Astrocyte (in vitro differentiated cells and primary cell): ENCODE measurements at places on chromosomes 6 and 20.
A peak's percentile ranks its signal among the peaks of the same experiment; 100 is the strongest.

GRCh38 chr6:87384038-87384437 is 23.7 kb upstream of the CFAP206 start:
- DNase-seq: no peak

- no peak for DNase-seq
Measured at GRCh38 chr6:169893624-169894023, 142.2 kb downstream of the ERMARD start.

GRCh38 chr6:130829333-130829910 is 2.2 kb downstream of the SMLR1 start:
- DNase-seq: no peak

DNA sequence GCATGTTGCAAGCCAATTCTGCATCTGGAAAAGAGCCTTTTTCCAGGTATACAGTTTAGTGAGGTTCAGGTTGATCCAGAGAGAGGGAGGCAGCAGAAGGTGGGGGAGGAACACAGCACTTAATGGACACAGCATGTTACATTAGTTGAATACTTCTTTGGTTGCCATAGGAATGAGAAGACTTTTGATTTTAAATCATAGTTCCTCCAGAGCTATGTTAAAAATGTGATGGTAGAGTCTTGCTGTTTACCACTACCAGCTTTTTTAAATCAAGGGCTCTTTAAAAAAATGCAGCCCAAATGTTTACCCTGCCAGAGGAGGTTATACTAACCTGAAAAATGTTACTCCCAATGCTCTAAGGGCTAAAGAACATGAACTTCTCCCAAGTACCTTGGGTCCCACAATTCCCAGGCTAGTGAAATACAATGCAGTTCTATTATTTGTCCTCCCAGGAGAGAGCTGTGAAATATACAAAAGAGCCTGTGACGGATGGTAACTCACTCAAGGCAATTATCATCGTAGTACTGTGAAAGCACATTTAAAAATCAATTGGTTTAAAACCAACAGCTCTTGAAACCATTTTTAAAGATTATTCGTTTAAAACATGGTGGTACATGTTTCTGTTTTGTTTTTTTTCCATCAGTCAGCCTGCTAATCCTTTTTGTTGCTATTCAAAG is 6.9 kb upstream of the PHACTR1 start:
- peak; percentile 17 for DNase-seq

DNA sequence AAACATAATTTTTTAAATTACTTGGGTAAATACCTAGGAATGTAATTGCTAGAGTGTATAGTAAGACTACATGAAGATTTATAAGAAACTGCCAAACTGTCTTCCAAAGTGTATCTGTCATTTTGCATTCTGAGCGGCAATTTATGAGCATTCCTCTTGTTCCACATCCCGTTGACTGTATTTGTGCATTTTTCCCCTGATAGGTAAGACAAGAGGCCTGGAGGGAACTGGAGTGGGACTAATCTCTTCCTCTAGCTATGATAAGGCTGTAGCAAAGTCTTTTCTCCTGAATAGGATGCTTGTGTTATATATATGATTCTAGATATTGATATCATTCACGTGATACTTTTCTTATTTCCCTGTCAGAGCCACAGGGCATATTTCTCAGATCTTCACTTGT is 1557.5 kb downstream of the GRIK2 start:
- DNase-seq: no peak

DNA sequence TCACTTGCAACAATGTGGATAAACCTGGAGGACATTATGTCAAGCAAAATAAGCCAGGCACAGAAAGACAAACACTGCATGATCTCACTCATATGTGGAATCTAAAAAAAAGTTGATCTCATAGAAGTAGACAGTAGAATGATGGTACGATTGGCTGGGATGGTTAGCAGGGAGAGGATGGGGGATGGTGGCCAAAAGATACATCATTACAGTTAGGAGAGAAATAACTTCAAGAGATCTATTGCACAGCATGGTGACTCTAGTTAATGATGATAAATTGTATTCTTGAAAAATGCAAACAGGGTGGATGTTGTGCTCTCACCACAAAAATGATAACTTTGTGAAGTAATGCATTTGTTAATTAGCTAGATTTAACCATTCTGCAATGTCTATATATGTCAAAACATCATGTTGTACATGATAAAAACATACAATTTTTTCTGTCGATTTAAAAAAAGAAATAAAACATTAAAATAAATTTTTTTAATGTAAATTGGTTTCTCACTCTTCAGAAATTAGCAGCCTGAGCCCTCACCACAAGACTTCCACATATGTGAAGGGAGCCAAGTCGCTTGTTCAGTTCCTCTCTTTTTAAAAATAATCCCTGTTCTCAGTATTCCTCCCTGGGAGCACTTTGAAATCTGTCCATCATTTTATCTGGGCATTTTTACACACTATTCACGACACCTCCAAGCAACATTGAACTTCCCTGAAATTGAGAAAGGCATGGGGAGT is 34.2 kb downstream of the PTPRT start:
- no peak for DNase-seq

DNA sequence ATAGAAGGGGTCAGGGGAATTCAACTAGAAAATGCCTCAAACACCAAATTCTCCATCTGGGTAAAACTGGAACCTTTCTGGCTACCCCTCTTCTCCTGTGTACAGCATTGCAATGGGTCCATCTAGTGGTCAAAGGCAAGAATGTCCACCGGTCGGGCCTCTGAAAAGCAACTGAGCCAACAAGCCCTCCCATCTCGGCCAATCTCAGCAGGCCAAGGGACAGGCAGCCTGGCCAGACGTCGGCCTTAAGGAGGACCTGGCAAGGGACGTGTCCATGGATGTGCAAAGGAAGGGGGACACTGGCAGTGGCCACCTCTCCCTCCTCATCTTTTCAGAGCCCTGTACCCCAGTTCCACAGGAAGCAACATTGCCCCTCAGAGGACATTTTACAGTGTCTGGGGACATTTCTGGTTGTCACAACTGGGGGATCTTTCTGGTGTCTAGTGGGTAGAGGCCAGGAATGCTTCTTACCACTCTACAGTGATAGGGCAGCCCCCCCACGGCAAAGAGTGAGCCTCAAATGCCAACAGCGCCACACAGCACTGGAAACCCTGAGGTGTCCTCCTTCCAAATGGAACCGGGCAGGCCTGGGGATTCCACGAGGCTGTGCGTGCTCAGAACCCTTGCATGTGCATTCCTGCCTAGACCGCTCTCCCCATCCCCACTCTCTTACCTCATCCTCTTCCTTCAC is 99.8 kb upstream of the FOXA2 start:
- DNase-seq: peak; percentile 18

- no peak for DNase-seq
Measured at GRCh38 chr6:92364948-92365541, 1054.3 kb downstream of the EPHA7 start.

DNA sequence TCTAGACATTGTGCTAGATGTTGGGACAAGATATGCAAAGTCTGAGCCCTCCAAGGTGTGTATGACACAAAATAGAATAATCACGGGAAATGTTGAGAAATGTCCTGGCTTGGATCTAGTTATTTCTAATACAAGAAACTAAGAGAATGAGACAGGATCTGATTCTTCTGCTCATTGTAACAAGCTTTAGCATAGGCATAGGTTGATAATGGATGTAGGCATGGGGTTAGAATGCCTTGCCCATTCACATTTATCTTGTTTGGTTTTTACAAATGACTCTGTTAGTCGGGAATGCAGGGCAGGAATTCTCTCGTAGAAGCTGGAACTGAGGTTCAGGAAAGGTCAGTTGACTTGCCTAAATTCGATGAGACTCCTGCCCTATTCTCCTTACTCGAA is 1.5 kb upstream of the SLC26A8 start:
- DNase-seq: peak; percentile 44

DNA sequence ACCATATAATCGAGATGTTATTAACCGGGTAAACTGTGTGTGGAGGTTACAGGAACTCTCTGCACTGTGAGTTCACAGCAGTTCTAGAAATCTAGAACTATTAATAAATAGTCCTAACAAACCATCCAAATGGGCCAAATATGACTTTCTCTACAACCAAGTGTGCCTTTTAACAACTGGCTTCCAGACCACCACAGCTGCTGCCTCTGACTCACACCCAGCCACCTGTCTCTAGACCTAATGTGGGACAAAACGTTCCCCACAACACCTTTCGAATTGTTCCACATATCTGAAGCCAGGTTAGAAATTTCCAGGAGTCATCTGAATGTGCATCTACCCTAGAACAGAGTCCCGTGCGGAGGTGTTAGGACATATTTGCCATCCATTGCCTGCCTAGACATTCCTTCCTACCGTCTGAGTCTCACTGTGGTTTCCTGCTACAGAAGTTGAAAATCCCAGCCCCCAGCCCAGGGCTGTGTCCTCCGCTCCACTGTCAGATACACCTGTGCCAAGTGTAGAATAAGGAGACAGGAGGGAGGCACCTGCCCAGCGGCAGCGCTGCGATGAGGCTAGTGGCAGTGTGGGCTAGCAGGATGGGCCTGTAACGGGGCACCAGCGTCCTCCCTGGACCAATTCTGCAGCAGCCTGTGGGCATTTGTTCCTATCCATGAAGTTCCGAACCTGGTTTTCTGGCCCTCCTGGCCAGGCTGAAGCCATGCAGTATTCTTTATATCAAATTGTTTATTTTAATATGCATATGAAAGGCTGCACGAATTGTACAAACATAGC is 28.5 kb upstream of the MAP3K4 start:
- DNase-seq: no peak

DNA sequence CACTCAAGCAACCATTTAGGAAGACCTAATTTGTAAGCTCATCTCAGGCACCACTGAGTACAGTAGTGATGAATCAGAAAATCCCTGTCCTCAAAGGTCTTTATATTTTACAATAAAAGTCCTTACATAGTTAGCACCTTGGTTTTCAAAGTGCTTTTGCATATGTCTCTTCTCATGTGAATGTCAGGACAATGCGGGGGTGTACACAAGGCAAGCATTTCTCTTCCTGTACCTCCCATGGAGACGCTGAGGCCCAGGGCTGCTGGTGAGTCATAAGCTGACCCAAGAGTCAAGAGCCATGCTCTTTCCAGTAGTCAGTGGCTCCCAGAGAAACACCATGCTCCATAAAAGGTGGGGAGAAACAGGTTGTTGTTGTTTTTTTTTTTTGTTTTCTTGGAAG is 174.0 kb downstream of the GJA10 start:
- DNase-seq: peak; percentile 75

DNA sequence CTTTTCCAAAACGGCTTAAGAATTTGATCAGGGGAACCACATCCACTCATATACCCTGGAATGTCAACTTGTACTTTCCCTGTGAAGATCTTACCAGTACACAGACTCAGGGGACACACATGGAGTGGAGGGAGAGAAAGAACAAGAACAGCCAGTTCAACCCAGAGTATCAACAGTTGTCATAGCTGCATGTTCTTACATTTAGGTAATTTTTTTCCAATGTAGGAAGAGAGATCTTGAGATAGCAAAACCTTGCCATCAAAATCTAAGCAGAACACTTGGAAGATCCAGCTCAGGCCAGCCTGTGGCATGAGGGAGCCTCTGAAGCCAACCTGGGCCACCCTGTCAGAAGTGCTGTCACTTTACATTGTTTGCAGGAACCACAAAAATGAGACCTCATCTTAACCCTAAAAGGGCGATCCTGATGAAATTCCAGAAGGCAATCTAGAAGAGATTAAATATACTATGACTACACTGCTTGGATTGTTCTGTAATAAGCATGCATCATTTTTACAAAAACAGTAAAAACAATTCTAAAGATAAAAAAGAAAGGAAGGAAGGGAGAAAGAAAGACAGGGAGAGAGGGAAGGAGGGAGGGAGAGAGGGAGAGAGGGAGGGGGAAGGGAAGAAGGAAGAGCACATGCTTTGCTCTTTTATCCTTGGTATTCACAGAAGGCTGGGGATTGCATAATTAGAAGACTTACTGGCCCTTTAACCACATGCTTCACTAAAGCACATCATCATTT is 124.7 kb upstream of the TCF21 start:
- peak; percentile 79 for DNase-seq

- peak; percentile 32 for DNase-seq
Measured at GRCh38 chr6:110951986-110952794, 6.3 kb upstream of the GTF3C6 start.

- no peak for DNase-seq
Measured at GRCh38 chr6:108463784-108464183, 96.9 kb upstream of the FOXO3 start.

DNA sequence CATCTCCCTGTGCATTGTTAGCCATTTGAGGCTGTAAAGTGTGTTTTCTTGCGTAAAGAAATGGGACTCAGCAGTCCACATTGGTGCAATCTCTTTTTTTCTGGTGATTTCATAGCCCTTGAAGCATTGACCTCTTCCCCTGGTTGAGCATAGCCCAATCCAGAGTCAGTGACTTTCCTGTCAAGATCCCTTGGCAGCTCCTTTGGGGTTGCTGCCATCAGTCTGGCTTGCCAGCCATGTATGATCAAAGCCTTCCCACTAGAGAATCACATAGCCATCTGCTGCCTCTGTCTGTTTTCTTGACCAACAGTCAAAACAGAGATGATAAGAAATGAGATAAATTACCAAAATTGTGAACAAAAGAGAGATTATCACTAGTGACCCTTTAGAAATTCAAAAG is 19.6 kb downstream of the HLA-A start:
- no peak for DNase-seq

GRCh38 chr6:16770701-16771569 is 9.7 kb upstream of the ATXN1 start:
- peak; percentile 65 for DNase-seq
